ENCODE measurements at places on chromosomes 6 and 20. TPM values are rescaled to one million over a fixed set of nuclear protein-coding genes. Genes with fewer than 3 reads are reported as not detected.

- H3K27me3 ChIP-seq = no peaks in the 10 kb centered on the region
- peak overlapping the region; percentile 89 for H3K4me3 ChIP-seq
- peak overlapping the region; percentile 70 for H3K27ac ChIP-seq
- H3K4me1 ChIP-seq = no peaks in the 10 kb centered on the region
Measured at GRCh38 chr6:43575105-43575771, 600 bp downstream of the XPO5 start.

DNA sequence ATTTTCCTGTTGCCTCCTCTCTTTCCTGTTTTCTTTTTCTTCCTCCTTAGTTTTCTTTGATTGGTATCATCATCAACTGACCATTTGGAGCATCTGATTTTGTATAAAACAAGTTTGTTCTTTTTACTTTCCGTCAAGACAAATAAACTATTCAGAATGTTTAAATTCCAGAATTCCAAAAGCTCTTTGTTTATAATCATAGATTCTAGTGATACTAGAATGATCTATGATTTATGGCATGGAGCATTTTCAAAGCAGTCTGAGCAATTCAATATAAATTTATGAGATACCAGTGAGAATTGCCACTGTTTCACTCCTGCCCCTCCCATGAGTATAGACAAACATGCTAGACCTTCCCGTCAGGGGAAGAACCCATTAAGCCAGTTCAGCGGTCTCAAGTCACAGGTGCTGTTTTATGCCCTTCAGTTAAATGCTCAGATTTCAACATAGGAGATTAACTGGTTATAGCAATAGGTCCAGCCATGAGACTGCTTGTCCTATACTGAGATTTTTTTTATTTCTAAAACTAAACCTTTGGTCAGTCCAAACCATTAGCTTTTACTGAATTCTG is 60.7 kb downstream of the GRIK2 start:
- no peaks in the 10 kb centered on the region for H3K27me3 ChIP-seq
- H3K27ac ChIP-seq = no peak overlapping the region
- no peak for DNase-seq

DNA sequence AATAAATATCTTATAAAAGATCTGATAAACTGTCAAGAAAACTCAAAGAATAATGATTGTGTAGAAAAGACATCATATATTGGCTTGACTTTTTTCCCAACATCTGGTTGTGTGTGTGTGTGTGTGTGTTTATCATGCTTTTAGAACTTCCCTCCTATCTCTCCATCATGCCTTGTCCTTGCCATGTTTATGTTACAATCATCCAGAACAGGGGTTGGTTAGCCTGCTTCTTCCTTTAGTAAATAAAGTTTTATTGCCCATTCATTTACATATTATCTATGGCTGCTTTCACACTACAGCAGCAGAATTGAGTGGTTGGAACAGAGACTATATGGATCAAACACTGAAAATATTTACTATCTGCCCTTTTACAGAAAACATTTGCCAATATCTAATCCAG is 52.8 kb upstream of the RIPOR2 start:
- H3K27ac ChIP-seq = no peak overlapping the region
- DNase-seq = no peak
- H3K4me1 ChIP-seq = no peaks in the 10 kb centered on the region
- H3K27me3 ChIP-seq = no peaks in the 10 kb centered on the region
- H3K4me3 ChIP-seq = no peak overlapping the region

DNA sequence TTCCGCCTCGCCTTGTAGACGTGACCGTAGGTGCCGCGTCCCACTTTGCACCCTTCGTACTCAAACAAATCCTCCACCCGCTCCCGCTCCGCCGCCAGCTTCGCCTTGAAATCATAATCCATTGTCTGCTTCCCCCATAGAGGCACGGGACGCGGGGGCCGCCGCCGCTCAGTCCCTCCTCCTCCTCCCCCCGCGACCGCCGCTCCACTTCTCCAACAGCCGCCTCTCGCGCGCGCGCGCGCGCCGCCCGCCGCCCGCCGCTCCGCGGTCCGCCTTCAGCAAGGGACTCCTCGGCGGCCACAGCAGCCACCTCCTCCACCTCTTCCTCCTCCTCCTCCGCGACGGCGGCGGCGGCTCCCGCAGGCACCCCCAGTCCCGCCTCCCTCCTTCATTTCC is 256 bp downstream of the CDK19 start:
- no peaks in the 10 kb centered on the region for H3K4me1 ChIP-seq
- H3K27ac ChIP-seq = peak overlapping the region; percentile 98
- H3K4me3 ChIP-seq = peak overlapping the region; percentile 91
- DNase-seq = no peak

- no peaks in the 10 kb centered on the region for H3K27me3 ChIP-seq
- no peak overlapping the region for H3K27ac ChIP-seq
- no peak overlapping the region for H3K4me3 ChIP-seq
- DNase-seq = no peak
- no peaks in the 10 kb centered on the region for H3K36me3 ChIP-seq
- H3K4me1 ChIP-seq = no peaks in the 10 kb centered on the region
Measured at GRCh38 chr20:19940988-19941460, 76.1 kb upstream of the NAA20 start.

GRCh38 chr6:5809450-5809849 is 197.3 kb downstream of the NRN1 start:
- H3K27ac ChIP-seq = no peak overlapping the region
- no peak overlapping the region for H3K4me3 ChIP-seq
- no peak for DNase-seq
- H3K4me1 ChIP-seq = no peaks in the 10 kb centered on the region
- H3K27me3 ChIP-seq = no peaks in the 10 kb centered on the region

DNA sequence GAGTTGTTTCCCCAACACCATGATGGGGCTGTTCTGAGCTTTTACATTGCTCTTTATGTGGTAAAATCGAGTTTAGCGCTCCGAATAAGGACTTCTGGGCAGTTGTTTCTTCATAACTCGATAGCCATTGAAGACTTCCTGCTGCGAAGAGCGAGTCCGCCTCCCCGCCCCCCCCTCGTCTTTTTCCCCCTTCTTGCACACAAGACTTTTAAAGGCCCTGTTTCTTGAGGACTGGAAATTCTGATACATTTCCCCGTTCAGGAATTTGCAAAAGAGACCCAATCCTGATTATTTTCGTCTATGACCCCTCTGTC is 1.5 kb upstream of the CITED2 start:
- no peaks in the 10 kb centered on the region for H3K27me3 ChIP-seq
- no peaks in the 10 kb centered on the region for H3K36me3 ChIP-seq
- H3K4me3 ChIP-seq = peak overlapping the region; percentile 80
- DNase-seq = no peak

DNA sequence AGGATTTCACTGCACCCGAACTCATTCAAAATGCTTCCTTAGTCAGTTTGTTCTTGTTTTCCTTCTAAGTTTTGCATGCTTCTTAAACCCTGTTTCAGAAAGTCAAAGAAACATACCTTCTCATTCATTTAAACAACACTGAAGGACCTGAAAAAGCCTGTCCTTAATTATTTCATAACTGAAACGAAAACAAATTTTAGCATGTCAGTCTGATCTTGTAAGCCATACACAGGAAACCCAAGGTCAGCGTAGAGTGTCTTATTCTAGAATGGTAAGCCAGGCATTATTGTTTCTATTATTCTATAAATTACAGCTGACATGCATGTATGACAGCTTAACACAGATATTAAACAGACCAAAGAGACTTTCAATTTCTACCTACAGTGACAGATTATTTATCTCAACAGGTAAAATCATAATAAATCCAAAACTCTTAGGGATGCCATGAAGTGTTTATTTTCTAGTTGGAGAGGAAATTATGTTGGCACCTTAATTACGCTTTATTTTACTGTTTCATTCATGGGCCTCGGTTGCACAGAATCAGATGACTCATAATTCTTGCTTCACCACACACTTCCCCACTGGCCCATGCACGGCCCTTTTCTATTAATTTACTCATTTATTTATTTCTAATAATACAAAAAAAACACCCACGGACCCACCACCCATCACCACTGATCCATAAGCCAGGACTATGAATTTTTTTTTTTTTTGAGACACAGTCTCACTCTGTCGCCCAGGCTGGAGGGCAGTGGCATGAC is 39.3 kb upstream of the DUSP22 start:
- H3K27ac ChIP-seq = no peak overlapping the region
- DNase-seq = no peak
- H3K4me3 ChIP-seq = no peak overlapping the region

The SLC17A3 gene
- not detected for total RNA-seq

All from uterus (tissue), 4 donors.